Effector CD4-positive, alpha-beta T cell (primary cell): ENCODE measurements at places on chromosomes 11 and 22.

DNA sequence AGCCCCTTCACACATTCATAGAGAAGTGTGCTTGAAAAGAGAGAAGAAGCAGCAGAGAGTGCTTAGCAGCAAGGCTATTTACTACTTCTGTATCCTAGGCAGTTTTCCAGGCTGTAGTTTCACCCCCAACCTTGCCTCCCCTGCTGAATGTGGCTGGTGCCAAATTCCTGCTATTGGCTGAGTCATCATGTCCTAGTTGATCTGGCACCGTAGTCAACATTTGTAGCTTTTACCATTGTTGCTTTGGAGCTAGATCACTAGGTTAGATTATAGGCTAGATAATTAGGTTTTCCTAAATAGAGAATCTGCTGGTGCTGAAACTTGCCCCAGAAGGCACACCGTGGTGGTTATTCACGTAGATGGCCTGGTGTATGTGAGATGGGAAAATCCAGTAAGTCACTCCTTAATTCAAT is 32.7 kb downstream of the ARHGAP42 start:
- no peak for DNase-seq

DNA sequence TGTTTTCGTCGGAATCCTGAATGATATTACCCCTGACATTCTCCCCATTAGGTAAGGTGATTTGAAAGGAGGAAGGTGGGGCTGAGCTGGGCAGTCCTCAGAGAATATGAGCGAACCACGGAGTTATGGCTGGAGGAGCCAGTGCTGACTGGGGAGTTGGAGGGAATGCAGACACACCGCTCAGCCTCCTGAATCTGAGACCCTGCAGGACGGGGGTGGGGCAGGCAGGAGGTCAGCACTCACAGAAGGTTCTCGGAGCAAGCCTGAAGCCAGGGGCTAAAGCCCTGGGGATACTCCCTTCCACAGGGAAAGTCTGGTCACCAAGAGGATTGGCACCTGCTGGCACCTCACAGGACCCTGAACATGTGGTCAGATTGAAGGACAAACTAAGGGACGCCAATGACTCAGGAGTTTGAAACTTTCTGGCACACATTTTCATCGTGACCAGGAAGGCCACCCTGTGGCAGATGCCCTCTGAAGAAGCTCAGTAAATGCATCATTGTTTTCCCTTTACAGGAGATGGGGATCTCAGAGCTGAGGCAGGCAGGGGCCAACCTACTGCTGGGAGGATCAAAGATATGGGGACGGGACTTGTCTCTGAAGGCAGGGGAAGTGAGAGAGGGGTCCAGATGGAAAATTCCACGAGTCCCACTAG is 26.9 kb upstream of the FCHSD2 start:
- no peak for DNase-seq

- no peak for DNase-seq
These were observed 731.5 kb downstream of the NTM start for GRCh38 chr11:132101881-132102280.

GRCh38 chr11:11336664-11337063 is 16.4 kb downstream of the CSNK2A3 start:
- no peak for DNase-seq

GRCh38 chr22:41991111-41991510 is 7.5 kb upstream of the WBP2NL start:
- DNase-seq: no peak

GRCh38 chr11:18772211-18772610 is 19.4 kb downstream of the PTPN5 start:
- DNase-seq: no peak

DNA sequence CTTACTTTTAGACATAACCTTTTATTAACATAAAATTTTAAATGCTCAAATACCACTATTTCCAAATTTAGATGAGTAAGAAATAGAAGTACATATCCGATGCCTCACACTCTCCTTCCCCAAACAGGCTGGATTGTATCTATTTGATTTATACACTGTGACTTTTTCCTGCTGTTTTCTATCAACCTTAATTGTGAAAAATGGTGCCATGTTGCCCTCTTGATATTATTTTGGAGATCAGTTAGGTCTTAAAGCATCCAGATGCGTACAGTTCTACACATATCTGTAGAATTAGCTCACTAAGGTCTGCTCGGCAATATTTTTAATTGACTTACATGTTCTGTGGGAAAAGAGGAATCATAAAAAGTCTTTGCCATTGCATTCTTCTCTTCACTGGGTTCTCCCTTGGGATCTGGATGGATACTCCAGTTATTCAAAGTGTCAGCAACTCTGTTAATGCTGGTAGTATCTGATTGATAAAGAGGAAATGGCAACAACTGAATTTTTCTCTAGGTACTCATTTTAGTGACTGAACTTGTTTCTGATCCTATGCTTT is 27.2 kb downstream of the EIF3M start:
- no peak for DNase-seq

DNA sequence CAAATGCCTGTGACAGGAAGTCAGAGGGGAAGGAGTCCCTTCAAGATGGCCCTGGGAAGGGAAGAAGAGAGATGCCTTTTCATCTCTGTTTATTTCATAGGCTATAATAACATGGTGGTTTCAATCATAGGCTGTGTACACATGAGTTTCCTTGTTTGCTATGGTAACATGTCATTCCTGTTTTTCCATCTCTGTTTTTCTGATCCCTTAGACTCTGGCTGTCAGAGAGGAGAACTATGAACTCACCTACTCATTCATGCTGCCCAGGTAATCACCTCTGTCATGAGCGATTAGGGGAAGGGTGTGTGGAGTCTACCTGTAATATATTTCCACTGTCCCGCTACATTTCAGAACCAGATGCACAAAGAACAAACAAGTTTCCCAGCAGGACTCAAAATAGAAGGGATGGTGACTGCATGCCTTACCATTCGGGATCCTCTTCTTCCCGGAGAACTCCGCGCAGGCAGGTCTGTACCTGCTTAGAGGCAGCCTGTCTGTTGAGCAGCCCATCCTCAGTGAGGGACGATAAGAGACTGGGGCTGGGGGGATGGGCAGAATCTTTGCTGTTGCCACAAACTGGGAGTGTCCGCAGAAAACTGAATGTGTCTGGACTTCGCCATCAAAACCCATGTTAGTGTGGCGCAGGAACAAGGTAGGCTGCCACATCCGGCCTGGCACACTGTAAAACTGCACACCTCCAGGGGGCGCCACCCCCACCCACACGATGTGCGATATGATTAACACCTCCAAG is 7.1 kb upstream of the PEX26 start:
- DNase-seq: no peak

DNA sequence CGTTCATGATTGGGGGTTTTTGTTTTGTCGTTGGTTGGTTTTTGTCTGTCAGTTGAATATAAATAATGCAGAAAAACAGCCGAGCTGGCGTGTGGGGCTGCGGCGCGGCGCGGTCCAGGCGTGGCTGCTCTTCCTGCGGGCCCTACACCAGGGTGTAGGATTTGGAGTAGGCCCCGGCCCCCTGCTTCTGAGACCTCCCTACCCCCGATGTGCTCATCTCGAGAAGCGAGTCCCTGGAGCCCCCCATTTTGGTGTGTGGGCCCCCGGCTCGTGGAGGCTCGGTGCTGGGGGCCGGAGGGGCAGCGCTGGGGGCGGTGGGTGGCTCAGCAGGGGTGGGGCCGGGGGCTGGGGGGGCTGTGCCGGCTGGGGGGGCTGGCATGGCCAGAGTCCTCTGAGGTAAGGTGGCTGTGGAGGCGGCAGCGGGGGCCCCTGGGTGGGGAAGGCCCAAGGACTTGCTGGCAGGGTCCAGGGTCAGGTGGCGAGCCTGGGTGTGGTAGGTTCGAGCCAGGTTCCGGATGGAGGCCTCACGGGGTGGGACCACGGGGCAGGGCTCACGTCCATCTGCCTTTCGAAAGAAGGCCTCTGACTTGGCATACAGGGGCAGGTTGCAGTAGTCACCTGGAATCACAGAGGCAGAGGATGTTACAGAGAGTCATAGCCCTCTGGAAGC is 100.7 kb downstream of the CEP164 start:
- no peak for DNase-seq

GRCh38 chr11:15349413-15349812 is 234.7 kb downstream of the INSC start:
- no peak for DNase-seq

DNA sequence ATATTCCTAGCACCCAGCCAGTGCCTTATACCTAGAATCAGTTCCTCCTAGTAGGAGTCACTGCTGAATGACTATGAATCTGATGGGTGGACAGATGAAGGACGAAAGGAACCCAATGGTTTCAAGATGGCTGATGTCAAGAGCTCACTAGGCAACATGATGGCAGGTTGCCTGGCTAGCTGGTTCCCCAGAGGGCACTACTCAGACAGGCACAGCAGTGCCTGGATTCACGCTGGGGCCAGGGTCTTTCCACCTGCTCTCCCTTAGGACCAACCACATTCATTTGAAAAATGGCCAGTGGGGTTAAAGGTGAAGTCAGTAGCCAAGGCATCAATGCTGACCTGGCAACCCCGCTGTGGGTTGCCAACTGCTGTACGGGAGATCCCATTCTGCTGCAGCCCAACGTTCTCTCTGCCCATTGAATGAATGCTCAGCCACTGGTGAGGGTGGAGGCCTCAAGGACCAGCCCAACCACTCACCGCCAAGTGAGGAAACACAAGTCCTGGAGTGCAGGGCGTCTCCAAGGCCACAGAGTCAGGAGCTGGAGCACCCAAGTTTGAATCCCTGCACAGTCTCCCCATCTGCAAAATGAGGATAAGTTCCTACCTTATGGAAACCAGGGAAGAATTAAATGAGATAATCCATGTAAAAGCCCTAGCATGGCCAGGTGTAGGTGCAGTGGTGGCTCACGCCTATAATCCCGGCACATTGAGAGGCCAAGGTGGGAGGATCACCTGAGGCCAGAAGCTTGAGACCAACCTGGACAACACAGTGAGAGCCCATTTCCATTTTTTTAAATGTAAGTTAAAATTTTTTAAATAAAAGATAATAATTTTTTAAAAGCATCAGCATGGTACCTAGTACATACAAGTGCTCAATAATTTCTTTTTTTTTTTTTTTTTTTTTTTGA is 12.4 kb downstream of the MYH9 start:
- DNase-seq: no peak

DNA sequence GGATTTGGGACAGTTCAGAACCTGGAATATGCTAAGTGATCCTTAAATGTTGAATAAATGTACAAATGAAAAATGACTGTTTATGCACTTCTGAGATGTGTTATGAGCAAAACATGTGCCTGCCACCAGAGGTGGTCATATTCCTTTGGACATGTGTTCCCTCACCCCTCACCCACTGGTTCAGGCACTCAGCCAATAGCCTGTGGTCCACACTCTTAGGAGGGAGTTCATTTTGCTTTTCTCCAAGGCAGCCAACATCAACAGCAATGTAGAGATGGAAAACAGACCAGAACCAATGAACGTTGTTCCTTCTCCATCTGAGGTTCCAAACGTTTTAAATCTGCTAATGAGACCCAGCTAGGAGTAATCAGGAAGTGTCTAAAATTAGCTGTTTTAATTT is 44.0 kb downstream of the RPUSD4 start:
- DNase-seq: no peak

- DNase-seq: no peak
These were observed 29.9 kb downstream of the TRPC6 start for GRCh38 chr11:101553891-101554292.

DNA sequence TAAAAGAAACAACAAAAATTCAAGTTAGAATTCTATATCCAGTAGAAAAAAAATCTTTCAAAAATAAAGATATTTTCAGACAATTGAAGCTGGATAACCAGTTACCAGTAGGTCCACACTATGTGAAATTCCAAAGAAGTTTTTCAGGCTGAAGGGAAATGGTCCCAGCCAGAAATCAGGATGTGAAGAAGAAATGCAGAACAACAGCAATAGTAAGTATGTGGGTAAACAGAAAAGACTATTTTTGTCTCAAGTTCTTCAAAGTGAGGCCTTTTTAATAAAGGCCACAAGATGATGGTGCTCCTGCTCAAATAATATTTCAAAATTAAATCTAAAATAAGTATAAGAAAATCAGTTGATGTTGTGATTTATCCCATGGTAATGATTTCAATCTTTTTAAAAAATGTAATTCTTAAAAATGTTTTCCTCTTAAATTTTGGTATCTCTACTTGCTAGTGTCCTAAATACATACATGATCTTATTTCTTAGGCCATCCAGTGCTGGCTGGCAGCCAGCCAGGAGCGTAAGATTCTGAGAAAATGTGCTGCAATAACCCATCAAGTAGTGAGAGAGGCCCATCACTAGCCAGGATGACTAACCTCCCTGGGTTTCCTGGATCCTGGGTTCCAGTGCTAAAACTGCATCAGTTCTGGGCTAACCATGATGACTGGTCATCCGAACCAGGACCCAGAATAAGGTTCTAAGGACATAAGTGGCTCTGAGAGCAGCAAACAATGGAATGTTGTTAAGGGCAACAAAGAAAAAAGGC is 15.6 kb upstream of the UCP3 start:
- DNase-seq: no peak

GRCh38 chr11:115944596-115944995 is 440.4 kb upstream of the CADM1 start:
- no peak for DNase-seq

DNA sequence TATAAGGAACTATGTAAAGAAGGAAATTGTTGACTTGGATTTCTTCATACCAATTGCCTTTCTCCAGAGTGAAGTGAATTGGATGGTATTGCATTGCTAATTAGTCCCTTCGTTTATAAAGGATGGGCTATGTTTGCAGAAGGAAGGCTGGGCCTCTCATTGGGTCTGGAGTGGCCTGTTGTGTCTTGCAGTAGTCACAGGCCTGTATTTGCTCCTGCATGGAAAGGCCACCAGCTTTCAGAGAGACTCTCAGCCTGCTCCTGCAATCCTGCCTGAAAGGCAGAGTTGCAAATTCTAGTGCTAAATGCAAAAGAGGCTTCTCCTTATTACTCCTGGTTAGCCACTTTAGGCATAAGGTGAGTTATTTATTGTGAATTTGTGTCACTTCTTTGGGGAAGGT is 103.8 kb downstream of the EXT2 start:
- no peak for DNase-seq

DNA sequence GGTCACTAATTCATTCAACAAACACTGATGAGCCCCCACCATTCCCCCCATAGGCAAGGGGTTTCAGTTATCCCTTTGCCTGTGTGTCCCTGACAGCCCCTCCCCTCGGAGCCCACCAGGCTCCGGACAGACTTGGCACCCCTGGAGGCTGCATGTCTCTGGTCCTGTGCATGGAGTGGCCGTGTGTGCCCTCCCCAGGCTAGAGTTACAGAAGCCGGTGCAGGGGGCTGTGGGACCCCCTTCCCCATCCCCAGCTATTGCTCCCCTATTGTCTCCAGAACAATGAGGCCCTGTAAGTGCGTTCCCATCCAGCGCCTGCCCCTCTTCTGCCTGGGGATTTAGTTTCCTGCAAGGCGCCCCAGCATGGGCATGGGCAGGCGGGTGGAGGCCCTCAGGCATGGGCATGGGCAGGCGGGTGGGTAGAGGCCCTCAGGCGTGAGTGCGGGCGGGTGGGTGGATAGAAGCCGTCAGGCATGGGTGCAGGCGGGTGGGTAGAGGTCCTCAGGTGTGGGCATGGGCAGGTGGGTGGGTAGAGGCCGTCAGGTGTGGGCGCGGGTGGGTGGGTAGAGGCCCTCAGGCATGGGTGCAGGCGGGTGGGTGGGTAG is 1.5 kb downstream of the MUC2 start:
- no peak for DNase-seq
